Dorsolateral prefrontal cortex (tissue), 122 donors: ENCODE measurements at places on chromosomes 4 and X. TPM values are rescaled to one million over a fixed set of nuclear protein-coding genes. Genes with fewer than 3 reads are reported as not detected.

DNA sequence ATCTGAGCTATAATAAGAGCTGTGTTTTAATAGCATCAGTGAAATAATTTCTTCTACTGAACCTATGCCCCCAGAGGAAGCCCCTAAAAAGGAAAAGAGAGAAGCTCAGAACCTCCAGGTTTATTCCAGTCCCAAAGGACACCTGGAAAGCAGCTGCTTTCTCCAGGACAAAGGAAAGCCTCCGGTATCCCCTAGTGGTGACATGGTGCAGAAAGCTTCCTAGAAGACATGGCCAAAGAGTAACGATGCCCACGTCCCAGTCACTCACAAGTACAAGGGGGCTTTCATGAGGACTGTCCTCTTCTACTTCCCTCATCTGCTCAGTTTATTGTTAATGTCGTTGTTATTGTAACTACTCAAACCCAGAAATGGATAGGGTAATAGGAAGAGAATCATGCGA lies 343.9 kb downstream of the UNC5C start:
- DNase-seq = no peak

GRCh38 chrX:109911046-109911445 lies 91.9 kb upstream of the TMEM164 start:
- DNase-seq = no peak

DNA sequence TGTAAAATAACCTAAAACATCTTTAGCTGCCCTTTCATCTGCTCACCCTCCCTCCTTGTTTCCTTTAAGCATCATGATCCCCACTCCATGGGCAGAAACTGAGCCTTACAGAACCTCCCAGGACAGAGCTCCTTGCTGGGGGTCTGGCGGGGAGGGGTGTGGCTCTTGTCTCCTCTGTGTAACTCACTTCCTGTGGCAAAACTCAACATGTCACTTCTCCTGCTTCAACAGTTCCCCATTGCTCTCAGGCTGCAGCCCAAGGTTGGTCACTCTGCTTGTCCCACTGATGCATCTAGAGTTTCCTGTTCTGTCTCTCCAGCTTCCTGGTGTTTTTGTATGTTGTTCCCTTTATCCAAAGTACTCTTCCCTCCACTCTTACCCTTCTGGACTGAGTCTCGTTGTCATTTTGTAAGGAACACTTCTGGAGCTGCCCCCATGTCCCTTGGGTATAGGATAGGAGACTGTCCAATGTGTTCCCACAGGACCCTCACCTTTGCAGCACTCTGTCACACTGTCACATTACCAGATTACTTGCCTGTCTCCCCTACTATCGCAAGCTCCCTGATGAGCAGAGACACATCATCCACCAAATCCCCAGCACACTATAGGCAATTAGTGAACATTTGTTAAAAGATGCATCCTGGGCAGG lies 19.6 kb downstream of the TMEM31 start:
- no peak for DNase-seq

GRCh38 chr4:155946486-155946885 lies 7.2 kb downstream of the CTSO start:
- no peak for DNase-seq

- no peak for DNase-seq
Observed at GRCh38 chrX:47941423-47941822, 62.4 kb downstream of the ZNF182 start.

- no peak for DNase-seq
Observed at GRCh38 chr4:169565606-169566005, 46.8 kb downstream of the NEK1 start.

Gene FRAS1
- 27.6 TPM for total RNA-seq

Gene ARSJ
- 2.5 TPM for total RNA-seq

Gene CENPVL2
- 0.44 TPM for total RNA-seq
